ENCODE measurements at places on chromosomes 1 and 21.

DNA sequence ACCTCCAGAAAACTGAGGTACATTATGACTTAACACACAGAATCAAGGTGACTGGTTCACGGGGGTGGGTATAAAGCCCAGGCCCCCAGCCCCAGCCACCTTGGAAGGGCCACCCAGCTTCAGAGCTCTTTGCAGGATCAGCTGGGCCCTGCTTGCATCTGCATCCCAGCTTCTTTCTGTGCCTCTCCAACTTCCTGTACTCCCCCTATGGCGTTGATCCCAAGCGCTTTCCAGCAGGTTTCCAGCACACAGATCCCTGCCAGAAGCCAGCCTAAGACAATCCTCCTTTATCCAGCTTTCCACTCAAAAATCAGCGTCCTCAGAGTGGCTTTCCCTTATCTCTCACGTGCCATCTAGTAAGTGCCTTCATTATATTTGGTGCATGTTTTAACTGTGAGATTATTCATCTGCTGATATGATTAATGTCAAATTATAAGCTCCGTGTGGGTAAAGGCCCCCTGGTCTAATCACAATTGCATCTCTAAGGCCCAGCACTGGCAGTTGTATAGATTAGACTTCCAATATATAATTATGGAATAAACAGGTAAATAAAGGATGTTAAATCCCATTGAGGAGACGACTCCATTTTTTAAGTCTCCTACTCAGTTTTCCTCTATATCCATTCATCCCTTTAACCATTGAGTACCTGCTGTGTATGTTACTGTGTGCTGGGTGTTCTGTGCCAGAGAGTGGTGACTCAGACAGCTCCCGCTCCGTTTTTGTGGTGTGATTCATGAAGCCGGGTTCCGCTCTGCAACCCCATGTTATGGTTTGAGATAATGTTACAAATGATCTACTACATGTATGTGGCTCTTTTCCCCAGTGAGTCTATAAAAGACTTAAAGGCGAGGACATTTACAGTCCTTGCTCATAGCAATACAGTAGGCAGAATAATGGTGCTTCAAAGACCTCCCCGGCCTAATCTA lies 387.6 kb downstream of the PCP4 start:
- DNase-seq: no peak

DNA sequence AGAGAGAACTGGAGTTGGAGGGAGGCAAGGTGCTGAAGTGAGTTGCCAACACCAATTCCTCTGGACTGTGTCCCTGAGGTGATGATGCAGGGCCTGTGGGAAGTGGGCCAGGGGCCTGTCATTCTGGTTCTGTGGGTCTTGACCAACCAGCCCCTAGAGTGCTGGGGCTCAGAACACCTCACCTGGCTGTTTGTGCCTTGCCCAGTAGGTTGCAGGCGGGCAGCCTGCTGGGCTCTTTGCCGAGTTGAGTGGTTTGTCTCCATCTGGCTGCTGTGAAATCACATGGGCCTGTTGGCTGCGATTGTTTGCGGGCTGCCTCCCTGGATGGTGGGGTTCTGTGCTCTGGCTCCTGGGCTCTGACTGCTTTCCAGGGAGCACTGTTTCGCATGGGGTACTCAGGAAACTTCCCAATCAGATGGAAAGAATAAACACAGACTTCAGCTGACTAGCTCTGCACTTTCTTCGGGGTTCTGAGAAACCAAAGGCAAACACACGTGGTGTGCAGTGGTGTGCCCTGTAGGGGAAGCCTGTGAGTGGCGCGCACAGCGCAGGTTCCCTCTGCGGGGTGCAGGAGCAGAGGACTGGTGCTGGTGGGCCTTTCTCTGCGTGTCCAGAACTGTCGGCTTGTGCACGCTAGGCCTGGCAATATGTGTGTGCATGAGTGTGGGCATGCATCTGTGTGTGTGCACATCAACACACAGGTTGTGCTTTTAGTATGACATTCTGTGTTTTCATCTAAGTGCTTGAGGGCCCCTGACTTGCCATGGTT lies 95.1 kb downstream of the RHOU start:
- no peak for DNase-seq

- no peak for DNase-seq
These were observed 55.9 kb downstream of the MRPS6 start for GRCh38 chr21:34129039-34129891.

DNA sequence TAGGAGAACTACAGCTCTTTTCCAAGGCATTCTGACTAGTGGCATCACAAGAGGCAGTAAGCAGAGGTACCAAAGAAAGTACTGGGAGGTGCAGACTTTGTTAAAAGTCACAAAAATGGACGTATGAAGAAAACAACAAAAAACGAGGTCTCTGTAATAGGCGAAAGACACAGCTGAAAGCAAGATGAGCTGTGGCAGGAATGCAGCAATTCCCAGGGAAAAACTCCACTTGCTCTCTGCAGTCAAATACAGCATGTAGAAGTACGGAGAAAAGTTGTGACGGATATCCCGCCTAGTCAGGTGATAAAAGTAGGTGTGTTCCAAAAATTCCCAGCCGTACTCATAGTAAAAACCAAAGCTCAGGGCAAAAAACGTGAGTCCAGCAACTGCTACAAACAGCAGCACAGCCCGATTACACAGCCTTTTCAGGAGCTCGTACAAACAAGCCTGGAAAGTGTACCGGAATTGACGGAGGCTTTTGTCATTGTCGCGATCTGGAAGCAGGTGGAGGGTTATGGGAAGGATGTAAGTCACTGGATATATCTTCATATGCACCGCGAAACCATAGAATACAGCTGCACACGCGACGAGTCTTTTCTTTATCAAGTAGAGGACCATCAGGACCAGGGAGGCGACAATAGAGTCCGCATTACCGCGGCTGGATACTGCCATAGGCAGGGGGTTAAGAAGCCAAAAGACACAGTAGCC lies 979 bp downstream of the PIGM start:
- DNase-seq: peak; percentile 38

DNA sequence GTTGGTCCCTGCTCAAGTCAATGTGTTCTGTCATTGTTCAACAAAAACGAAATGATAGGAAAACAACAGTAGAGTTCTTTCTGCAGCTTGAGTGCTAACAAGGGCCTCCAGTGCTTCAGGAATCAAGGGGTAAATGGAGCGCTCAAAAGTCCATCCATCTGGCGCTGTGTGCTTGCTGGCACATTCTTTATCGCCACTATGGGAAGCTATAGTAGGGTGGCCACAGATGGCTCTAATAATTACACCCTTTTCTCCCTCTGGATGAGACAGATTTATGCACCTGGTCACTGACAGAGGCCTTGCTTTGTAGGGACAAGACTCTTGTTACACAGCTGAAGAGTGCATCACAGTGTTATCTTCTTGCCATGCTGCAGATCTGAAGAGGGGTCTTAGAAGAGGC lies 136.0 kb downstream of the GDAP2 start:
- no peak for DNase-seq

GRCh38 chr1:228833911-228834688 lies 98.8 kb downstream of the RHOU start:
- DNase-seq: no peak

DNA sequence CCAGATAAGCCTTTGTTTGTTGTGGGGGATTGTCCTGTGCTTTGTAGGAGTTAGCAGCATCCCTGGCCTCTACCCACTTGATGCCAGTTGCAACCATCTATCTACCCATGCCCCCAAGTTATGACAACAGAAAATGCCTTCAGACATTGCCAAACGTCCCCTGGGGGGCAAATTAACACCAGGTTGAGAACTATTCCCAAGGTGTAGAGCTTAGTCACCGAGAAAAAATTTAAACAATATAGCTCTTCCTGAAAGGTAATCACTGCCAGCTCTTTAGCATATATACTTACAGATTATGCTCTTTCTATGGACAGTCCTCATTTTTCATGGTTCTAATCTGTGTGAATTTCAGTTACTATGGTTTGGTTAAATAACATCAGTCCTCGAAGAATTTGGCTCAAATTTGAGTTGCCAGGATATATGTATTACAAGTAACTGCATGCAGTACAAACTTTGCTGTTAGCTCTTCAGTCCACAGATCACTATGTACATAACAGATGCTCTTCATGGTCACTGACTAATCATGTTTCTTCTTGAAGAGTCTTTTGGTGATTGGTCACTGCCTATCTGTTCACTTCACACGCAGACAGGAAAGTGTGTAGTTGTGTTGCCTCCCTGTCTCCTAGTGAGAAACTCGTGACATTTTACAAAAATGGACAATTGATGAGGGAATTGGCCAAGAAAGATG lies 25.2 kb downstream of the MAPKAPK2 start:
- no peak for DNase-seq

- peak; percentile 70 for DNase-seq
These were observed 4.6 kb upstream of the CTPS1 start for GRCh38 chr1:40974945-40975344.

- no peak for DNase-seq
These were observed 26.4 kb downstream of the USP48 start for GRCh38 chr1:21756393-21757089.

- DNase-seq: no peak
These were observed 31.9 kb downstream of the CDCP2 start for GRCh38 chr1:54120698-54121481.

DNA sequence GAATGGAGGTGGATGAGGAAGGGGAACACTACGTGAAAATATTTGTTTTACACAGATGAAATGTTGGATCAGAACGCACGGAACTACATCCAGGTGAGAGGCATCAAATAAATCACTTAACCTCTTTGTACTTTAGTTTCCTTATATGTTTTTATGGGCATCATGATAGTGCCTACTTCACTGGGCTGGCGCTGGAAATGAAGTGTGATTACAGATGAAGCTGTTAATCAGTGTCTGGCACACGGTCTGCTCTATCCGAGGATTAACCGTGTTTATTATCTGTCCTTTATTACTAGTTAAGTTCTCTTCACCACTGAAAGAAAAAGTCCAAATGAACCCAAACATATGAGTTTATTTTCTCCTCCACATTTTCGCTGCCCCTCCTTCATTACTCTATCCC lies 96.0 kb upstream of the TRABD2B start:
- no peak for DNase-seq

DNA sequence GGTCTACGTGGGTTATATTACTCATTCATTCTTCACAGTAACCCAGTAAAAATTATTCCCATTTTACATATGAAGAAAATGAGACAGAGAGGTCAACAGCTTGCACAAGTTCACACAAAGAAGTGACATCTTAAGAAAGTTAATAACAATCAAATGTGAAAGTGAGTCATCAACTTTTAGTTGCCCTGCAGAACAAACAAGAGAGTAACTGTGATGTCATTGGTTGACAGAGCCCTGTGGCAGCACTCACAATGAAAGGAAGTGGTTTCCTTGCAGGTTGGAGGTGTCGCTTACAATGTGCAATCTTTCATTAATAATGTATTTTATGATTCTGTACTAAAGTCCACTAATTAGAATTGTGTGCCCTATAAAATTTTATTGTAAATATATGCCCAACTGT lies 369.6 kb downstream of the RYR2 start:
- no peak for DNase-seq

- no peak for DNase-seq
These were observed 139.7 kb downstream of the TSEN15 start for GRCh38 chr1:184191181-184191621.

DNA sequence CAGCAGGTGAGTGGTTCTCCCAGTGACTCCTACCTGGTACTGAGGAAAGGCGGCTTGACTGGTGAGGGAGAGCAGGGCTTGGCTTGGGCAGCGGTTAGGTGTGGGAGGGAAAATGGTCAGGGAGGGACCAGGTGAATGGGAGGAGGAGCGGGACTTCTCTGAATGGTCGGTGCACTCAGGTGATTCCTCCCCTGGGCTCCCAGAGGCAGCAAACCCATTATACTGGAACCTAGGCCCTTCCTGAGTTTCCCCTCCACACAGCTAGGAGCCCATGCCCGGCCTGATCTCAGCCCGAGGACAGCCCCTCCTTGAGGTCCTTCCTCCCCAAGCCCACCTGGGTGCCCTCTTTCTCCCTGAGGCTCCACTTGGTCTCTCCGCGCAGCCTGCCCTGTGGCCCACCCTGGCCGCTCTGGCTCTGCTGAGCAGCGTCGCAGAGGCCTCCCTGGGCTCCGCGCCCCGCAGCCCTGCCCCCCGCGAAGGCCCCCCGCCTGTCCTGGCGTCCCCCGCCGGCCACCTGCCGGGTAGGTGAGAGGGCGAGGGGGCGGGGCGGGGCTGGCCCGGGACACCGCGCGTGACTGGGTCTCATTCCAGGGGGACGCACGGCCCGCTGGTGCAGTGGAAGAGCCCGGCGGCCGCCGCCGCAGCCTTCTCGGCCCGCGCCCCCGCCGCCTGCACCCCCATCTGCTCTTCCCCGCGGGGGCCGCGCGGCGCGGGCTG lies 2.3 kb downstream of the ARTN start:
- DNase-seq: no peak

- no peak for DNase-seq
These were observed 3.5 kb downstream of the MOB3C start for GRCh38 chr1:46612937-46613660.

- peak; percentile 2 for DNase-seq
These were observed 62.7 kb downstream of the PLPP3 start for GRCh38 chr1:56516539-56517252.

GRCh38 chr1:34101151-34101550 lies 63.9 kb downstream of the CSMD2 start:
- DNase-seq: no peak

- DNase-seq: no peak
These were observed 118.2 kb downstream of the RRAGC start for GRCh38 chr1:38741341-38741740.

- no peak for DNase-seq
These were observed 97.8 kb downstream of the EBNA1BP2 start for GRCh38 chr1:43074244-43074643.

DNA sequence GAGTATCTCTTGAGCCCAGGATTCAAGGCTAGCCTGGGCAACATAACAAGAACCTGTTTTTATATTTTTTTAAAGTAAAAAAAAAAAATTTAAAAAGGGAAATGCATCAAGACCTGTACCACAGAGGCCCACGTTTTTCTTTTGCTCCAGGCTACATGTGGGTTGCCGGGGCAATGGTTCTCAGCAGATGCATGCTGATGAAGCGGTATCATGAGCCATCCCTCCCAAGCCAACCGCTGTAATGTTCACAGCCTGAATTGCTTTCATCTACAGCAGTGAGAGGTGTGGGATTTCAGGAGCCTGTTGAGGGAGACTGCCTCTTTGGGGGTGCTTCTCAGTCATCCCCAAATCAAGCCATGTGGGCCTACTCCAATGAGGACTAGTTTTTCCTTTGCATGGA lies 60.5 kb downstream of the CD58 start:
- no peak for DNase-seq

- no peak for DNase-seq
These were observed 30.8 kb upstream of the TMEM125 start for GRCh38 chr1:43238991-43239469.

DNA sequence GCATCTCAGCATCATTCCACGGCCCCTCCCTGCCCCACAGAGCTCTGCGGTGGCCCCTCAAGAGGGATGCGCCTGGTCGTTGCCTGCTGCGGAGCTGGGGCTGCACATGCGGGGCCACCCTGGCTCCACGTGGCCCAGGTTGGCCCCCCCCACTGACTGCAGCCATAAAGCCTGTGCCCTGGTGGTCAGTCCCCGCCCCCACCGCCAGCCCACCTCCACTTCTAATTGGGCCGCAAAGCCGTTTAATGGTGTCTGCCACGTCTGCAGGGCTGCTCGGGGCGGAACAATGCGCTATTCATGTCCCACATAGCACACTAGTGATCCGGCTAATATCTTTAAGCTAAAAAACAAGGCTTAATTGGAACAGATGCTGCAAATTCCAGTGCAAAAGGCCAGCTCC lies 33.5 kb upstream of the ACTRT2 start:
- DNase-seq: no peak

Data from hematopoietic multipotent progenitor cell treated with erythropoietin and hydrocortisone succinate and interleukin-3 and kit ligand, for 8 days (in vitro differentiated cells).